ENCODE measurements at places on chromosomes 2 and 18.

- DNase-seq = no peak
Measured at GRCh38 chr2:129276978-129277584, 702.4 kb upstream of the RAB6C start.

DNA sequence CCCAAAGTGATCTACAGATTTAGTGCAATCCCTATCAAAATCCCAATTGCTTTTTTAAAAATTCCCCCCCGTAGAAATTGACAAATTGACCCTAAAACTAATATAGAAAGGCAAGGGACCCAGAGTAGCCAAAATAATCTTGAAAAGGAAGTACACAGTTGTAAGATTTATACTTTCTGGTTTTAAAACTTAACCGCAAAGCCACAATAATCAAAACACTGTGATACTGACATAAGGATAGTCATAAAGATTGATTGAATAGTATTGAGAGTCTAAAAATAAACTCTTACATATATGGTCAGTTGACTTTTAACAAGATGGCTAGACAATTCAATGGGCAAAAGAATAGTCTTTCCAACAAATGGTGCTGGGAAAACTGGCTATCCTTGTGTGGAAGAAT lies 58.7 kb upstream of the GAREM2 start:
- no peak for DNase-seq

DNA sequence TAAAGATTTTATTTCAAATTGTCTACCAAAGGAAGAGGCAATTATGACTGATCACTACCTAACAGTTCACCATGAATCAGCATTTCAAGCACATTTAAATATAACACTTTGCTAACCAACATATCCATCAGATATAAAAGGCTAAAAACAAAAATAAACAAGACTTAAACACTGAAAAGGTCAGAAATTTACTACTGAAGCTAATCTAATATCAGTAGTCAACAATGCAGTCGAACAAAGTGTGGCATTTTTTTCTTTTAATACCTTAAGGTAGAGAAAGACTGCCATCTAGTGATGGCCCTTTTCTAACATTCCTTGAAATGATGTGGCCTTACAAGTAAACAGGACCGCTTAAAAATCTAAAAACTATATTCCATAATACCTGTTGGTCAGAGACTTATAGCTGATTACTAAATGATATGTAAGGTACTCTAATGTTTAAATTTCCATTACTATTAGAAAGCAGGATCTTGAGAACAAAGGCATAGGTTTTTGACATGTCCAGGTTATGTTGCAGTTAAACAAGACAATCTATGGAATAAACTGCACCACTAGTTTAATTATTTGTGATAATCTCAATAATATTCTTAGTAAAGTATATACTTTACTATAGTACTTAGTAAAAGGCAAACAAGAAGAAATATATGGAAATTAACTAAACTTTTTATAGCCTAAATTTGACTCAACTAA lies 80.0 kb downstream of the EXOC6B start:
- DNase-seq = no peak

- no peak for DNase-seq
Measured at GRCh38 chr18:63162271-63163014, 157.1 kb downstream of the BCL2 start.

GRCh38 chr2:16440898-16441297 lies 224.7 kb downstream of the CYRIA start:
- DNase-seq = no peak

DNA sequence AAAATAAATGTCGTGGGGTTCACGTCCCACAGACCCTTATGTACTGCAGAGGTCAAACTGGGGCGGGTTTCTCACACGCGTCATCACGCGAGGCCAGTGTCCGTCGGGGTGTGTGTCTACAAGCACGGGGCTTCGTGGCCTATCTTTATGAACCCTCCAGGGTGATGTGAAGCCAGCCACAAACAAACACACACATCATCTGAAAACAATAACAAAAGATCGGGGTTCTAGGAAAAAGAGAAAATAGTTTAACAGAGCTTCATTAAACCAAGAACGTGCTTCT lies 23.3 kb downstream of the LDLRAD4 start:
- DNase-seq = no peak

DNA sequence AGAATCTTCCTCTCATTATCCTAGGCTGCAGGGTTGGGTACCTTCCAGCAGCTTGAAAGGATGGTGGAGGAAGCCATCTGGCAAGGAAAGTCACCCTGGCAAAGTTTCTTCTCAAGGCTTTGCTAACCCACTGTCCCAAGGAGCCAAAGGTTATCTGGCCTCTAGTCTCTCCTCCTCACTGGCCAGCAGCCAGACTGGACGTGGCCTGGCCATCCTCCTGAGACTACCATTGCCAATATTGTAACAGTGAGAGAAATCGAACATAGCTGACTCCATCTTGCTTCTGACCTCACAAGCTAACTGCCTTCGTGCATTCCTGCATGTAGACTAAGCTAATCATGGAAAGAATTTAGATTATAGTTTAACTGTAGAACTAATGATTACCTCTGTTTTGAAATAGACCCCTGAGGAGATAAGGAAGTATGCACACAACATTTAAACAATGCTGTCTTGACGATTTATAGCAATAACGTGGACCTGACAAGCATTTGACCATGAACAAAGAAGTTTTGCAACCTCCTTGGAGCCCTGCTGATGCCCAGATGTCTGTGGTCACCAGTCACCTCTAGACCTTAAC lies 7.8 kb upstream of the ANXA4 start:
- DNase-seq = no peak

DNA sequence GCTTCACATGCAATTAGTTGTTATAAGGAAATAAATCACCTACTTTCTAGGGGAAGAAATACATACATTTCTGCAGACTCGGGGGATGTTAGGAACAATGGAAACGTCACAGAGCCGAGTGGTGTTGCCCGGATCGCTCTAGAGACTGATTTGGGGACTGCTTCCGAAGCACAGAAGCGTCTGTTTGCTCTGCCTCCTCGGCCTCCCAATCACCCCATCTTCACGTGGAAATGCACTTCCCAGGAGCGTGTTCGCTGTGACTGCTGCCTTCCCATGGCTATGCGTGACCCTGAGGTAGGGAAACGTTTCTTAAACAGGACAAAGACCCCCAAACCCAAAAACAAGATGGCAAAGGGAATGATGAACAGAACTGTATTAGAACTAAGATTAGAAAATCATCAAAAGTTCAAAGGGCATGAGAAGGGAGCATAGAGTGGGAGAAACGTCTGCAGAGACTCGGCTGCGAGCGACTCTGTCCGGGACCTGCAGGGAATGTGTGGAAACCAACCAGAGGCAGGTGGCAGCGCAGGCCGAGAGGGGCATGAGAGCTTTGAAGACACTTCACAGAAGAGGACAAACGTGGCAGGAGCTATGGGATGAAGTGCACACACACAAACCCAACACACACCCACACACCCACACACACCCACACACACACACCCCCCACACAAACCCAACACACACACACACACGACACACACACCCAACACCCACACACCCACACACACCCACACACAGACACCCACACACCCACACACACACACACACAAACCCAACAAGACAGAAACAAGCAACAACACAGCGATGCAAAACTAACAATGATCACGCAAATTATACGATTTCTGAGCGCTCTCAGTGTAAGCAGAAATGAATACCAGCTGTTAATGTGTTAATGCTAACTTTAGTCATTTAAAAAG lies 41.3 kb downstream of the RTP5 start:
- DNase-seq = peak; percentile 39

GRCh38 chr2:56250153-56250729 lies 66.5 kb downstream of the CCDC85A start:
- DNase-seq = no peak

- DNase-seq = no peak
Measured at GRCh38 chr18:23230686-23231085, 95.4 kb downstream of the CABLES1 start.

DNA sequence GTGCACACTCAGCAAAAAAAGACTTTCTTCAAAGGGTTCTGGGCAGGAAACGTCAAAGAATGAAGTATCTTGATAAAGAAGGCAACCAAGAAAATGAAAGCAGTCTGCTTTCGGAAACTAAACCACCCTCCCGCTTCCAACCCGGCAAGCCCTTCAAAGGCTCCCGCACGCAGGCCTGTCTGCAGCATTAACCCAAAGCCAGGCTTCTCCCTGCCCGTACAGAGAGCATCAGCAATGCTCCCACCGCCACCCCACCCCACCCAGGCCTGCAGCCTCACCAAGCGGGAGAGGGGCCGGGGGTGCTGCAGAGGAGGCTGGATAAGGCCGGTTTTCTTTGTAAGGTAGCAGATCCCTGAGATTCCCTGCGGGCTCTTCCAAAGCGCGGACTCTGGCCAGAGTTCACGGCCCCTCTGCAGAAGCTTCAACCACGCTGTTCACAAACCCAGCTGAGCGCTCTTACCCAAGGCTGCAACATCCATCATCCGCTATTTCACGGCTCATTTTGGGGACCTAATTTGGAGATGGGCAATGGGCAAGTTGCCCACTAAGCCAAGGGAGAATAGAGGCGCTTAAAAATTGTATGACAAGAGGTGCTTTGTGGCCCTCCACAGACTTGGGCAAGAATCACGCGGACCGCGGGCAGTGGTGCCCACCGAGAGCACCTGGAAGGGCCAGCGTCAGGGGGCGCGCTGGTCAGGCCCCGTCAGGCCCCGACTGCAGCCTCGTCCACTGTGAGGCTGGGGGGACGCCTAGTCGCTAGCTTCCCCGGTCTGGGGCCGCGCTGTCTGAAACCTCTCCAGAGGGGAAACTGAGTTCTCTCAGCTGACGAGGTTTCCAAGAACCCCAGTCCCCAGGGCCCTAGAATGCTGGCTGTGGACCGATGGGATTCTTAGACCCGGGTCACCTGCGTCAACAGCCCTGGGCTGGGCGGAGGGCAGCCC lies 225.4 kb upstream of the ID2 start:
- DNase-seq = no peak

DNA sequence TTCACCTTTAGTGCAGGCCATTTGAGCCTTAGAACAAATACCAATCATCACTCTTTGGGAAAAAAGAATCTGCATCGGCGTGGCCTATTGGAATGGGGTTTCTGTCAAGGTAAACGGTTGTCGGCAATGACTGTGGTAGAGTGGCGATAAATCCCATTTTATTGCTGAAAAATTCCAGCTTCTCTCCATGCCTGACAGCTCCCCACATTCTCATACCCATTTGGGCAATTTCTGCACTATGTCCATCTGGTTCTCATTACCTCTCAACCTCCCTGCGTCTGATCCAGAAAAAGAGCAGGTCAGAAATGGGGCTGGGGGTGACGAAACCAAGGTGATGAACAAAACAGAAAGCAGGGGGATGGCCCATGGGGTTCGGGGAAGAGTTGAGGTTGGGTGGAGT lies 254.0 kb downstream of the MEIS1 start:
- DNase-seq = no peak

DNA sequence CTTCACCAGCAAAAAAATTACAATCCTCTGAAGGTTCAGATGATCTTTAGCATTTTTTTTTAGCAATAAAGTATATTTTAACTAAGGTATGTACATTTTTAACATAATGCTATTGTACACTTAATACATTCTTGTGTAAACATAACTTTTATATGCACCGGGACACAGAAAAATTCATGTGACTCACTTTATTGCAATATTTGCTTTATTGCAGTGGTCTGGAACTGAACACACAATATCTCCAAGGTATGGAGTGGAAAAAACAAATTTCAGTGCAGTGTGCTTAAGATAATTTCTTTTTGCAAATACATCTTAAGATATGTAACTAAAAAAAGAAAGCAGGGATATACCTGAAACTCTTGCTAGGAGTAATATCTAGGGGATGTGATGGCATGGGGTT lies 5.1 kb upstream of the TWSG1 start:
- DNase-seq = no peak

- DNase-seq = no peak
Measured at GRCh38 chr18:60038731-60039130, 138.9 kb downstream of the PMAIP1 start.

- no peak for DNase-seq
Measured at GRCh38 chr2:156541706-156542105, 105.5 kb downstream of the GPD2 start.

- DNase-seq = no peak
Measured at GRCh38 chr2:65397122-65397521, 35.3 kb downstream of the SPRED2 start.

GRCh38 chr2:69223759-69224511 lies 163.1 kb downstream of the GFPT1 start:
- no peak for DNase-seq

DNA sequence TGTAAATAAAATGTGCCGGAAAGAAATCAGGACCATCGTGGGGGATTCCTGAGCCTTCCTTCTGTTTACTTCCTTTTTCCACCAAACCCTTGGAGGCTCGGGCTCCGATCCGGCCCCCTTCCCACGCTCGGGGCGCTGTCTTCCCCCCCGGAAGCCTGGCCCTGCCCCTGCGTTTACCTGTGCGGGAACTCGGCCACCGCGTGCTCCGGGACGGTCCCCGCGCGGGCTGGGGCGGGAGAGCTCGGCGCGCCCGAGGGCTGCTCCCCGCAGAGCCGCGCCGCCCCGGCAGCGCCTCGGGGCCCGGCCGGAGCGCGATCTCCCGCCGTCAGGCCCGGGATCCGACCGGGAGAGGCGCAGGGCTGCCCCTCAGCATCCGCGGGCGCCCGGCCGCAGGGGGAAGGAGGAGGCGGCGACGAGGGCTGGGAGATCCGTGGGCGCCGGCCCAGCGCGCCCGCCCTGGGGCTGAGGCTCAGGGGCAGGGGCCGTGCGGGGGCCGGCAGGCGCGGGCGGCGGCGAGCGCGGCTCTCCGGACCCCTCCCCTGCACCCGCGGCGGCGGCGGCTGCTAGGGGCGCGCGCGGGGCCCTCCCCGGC lies 435 bp downstream of the ADCY3 start:
- DNase-seq = no peak

- no peak for DNase-seq
Measured at GRCh38 chr2:158174956-158175355, 73.3 kb downstream of the UPP2 start.

DNA sequence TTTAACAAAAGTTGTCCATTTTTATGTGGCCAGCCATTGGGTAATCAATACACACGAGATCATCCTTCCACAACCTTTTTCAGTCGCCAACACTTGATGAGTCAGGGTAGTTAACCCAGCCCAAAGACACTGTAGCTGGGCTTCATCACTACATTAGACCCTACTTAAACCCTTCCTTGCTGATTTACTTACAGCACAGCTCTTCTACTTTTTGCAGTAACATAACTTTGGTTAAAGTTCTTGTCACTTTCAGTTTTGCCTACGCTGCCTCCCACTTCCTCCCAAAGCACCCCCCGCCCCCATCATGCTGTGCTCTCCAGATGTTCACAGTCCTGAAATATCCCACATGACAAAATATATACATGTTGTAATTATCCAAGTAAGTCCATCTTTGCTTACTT lies 103.6 kb downstream of the CDK15 start:
- DNase-seq = no peak

- DNase-seq = no peak
Measured at GRCh38 chr2:17302281-17302680, 216.0 kb downstream of the RAD51AP2 start.
